SK-N-MC (cell line): ENCODE measurements at places on chromosomes 5 and 9.

GRCh38 chr9:34459941-34460340 lies 1.3 kb downstream of the DNAI1 start:
- no peak for DNase-seq

DNA sequence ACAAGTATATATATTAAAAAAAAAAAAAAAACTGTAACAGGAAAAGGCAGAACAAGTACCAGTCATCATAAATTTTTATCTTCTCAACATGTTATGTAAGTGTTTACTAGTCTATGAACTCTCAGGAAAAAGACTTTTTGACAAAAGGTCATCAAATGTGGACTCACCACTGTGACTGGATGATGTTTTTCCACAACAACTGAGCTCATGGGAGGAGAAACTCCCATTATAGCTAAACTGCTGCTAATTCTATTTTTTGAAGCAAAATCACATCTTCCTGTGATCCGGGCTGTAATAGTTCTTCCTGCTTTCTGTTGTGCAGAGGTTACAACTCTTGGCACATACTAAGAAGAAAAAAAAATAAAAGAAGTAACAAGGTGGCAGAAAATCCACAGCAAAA lies 39.6 kb downstream of the POC5 start:
- DNase-seq, result no peak

DNA sequence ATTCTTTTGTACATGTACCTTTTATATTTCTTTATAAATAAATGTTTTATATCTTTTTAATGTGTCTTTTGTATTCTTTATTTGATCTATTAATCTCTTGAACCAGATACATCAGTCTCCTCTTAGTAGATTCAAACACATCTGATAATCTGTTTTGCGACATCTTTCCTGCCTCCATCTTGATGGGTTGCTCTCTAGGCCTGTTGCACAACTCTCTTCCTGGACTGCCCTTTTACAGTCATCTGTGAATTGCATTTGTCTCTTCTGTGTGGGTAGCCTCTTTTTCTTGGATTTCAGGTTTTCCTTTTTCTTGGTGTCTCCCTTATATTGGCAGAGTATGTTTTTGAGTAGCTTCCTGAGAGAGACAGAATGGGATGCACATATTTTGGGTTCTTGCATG lies 6.2 kb downstream of the ZFYVE16 start:
- DNase-seq, result no peak

- no peak for DNase-seq
These were observed 15.8 kb downstream of the BTF3 start for GRCh38 chr5:73513996-73514395.

- peak; percentile 47 for DNase-seq
These were observed 11.0 kb upstream of the ERMP1 start for GRCh38 chr9:5843794-5844471.

- DNase-seq, result no peak
These were observed 105.0 kb downstream of the FBXL7 start for GRCh38 chr5:15604986-15605385.

DNA sequence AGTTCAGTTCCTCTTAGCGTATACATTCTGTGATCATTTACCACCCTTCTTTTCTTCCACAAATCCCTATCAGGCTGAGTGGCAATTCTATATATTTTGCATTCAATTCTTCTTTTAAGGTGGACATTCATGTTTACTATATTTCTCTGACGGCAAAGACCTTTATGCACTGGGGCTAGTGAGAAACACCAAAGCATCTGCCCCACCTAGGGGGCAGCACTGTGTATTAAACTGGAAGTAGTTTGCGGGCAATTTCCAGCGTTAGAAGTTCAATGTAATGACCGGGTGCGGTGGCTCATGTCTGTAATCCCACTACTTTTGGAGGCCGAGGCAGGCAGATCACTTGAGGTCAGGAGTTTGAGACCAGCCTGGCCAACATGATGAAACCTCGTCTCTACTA lies 27.9 kb upstream of the FBXL7 start:
- no peak for DNase-seq

DNA sequence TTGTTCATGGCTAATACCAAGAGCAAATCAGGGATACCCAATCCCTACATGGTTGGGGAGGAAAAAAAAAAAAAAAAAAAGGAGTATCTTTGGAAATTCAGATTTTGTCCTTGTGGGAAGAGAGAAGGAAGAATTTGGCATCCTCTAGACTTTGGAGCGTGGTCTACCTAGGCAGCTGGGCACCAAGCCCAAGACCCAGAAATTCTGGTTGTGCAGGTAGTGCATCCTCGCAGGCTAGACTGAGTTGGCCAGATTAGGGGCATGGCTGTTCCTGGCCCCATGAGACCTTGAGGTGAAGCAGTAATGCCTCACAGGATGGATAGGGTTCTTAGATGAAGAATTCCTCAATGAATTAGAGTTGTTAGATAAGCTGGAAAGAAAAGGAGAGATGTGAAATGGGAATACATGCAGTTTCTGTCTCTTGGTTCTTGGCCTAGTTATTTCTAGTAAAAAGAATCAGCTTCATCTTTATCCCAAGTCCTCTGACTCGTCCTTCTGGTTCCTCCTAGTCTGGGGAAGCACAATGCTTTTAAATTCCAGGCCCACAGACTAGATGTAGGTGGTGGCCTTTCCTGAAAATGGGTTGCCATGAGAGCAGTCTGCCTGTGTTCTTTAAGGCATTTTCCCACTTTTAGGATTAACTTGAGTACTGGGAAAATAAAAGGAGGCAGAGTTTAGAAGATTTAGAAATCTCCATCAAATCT lies 140.5 kb upstream of the RUSC2 start:
- DNase-seq, result no peak

DNA sequence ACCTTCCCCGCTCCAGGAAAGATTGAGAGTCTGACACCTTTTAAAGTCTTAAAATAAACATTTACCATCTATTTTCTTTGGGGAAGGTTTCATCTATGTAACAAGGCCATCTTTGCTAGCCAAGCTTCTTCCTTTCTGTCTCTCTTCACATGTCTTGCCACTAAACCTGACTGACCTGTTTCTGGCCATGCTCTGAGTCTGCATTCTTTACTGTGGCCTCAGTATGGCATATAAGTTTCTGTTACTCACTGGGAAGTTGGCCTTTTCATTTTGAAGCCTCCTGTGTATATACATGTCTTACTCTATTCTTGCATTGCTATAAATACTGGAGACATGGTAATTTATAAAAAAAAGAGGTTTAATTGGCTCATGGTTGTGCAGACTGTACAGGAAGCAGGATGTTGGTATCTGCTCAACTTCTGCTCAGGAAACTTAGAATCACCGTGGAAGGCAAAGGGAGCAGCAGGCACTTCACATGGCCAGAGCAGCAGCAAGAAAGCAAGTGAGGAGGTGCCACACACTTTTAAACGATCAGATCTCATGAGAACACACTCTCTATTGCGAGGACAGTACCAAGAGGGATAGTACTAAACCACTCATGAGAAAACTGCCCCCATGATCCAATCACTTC lies 48.1 kb downstream of the KCNV2 start:
- DNase-seq, result no peak

- no peak for DNase-seq
These were observed 26.2 kb downstream of the GOLPH3 start for GRCh38 chr5:32147959-32148358.

DNA sequence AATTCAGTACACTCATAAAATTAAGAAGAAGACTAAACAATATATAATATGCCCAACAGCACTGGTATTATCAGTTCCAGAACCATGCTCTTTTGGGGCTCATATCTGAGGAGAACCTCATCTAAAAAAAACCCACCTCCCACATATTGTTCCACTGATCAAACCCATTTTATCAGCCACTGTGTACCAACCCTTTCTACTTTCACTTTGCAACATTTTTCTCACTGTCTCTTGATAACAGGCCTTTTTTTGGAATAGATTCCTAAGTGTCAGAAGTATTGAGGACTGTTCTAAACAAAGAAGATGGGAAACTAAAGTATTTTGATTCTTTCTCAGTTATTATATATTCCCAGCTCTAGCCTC lies 173.2 kb downstream of the GABRB2 start:
- no peak for DNase-seq

GRCh38 chr9:21812415-21812814 lies 10.0 kb downstream of the MTAP start:
- no peak for DNase-seq

- DNase-seq, result no peak
These were observed 576.2 kb upstream of the CLINT1 start for GRCh38 chr5:158435161-158435616.

DNA sequence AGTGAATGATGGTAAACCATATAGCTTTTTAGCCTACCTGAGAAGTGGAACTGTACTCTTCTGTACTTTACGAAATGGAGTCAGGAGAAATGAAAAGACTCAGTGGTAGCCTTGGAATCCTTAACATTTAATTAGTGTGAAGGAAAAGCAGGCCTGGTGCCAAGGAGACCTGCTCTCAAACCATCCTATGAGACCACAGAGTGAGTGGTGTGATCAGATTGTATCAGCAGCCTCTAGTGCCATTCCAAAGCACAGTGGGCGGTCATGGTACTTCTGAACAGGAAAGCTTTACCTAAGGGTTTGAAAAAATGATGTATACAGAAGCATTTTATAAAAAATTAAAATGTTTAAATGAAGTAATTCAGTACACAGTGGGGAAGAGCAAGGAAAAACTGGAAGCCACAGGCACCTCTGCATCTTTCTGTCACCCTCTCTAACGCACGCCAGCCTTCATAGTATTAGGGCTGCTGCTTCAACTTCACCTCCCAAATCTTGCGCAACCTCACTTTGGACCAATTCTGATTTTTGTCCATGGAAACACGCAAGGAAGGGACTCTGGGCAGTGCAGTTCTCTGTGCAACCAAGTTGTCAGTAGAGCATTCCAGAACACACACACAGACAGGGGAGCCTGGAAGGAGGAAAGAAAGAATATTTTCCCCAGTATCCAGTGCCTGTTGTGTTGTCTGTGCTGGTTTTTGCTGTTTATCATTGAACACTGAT lies 203.7 kb downstream of the SH3GL2 start:
- no peak for DNase-seq

DNA sequence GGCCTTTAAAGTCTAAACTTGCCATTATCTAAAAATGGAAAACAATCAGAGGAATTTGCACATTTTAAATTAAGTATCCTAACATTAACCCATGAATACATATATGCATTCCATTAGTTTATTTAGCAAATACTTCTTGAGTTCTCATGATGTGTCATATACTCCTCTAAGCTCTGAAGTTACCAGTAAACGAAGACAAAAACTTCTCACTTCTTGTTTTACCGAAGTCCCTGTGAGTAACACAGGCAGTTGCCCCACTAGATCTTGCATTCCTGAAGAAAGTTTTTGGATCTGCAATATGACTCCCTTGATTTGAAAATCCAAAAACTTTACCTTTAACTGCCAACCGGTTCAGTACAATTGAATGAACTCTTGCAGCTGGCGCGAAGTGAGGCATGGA lies 439.0 kb upstream of the MPDZ start:
- no peak for DNase-seq

DNA sequence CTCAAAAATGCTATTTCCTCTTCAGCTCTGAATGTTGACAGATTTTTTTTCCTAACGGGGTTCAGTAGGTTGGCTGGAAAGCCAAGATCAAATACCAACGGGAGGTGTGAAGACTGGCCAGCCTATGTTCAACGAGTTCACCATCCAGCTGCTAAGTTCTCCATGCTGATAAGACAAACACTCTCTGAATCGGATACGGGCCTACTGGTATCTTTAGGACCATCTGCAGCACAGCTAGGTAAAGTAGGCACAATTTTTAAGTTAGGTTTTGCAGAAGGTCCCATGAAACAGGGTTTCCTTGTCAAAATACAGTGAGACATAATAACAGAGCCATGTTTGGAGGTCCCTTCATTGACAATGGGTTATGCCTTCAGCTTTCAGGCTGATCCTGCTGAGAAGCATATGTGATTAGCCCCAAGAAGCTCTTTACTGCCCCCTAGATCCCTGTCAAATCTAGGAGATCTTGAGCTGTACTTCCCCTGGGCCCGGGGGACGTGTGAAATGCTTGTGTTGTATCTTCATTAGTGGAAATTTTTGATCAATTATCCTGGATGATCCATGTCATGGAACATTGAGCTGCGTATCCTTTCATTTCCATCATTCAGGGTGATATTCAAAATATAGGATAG lies 60.6 kb downstream of the PGM5 start:
- DNase-seq, result no peak

DNA sequence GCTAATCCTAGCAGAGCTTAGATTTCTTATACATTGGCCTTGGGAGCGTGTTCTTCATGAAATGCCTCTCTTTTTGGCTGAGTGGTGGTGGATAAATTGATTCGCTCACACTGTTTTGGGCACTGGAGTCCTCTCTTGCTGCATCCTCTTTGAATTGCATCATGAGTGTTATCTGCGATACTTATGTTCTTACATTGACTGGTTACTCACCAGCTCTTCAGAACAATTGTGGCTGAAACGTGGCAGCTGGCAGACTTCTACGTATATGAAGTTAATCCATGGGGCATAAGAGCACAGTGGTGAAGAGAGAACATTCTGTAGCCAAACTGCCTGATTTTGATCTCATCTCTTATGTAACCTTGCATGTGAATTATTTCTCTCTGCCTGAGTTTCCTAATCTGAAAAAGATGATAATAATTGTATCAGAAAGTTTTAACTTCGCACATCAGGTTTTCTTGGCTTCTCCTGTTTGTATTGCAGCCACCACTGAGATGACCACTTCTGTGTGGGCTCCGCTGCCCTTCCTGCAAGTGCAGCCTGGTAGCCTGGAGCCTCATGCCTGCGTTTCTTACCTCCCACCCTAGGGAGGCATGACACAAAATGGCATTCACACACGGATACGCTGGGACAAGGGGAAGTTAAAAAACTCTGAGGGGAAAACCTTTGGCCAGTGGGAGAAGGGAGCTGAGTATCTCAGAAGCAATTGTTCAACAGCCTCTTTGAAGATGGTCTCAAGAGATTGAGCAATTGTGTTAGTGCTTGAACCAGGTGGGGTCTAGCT lies 295.2 kb downstream of the ARHGAP26 start:
- no peak for DNase-seq

- DNase-seq, result no peak
These were observed 479.0 kb downstream of the CYLC2 start for GRCh38 chr9:103474156-103474555.

GRCh38 chr5:174427304-174427703 lies 297.1 kb upstream of the MSX2 start:
- no peak for DNase-seq

GRCh38 chr5:60487476-60487875 lies 212.5 kb downstream of the DEPDC1B start:
- no peak for DNase-seq
